Eye (tissue), 1 donor: ENCODE measurements at places on chromosomes 3 and 15.

DNA sequence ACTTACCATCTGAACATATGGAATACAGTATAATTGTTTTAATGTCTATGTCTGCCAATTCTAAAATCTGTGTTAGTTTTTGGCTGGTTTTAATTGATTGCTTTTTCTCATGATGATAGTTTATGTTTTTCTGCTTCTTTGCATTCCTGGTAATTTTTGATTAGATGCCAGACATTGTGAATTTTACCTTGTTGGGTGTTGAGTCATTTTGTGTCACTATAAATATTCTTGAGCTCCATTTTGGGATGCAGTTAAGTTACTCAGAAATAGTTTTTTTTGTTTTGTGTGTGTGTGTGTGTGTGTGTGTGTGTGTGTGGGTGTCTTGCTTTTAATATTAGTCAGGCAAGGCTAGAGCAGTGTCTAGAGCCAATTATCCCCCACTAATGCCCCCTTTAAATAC is 818.8 kb upstream of the NR2F2 start:
- no peak for DNase-seq

GRCh38 chr3:46061887-46062286 is 34.6 kb upstream of the XCR1 start:
- DNase-seq = no peak

GRCh38 chr3:38560996-38561717 is 65.0 kb downstream of the EXOG start:
- DNase-seq = no peak

- no peak for DNase-seq
These were observed 617.5 kb downstream of the ZPLD1 start for GRCh38 chr3:103052236-103052830.

- no peak for DNase-seq
These were observed 42.9 kb upstream of the LPP start for GRCh38 chr3:188111002-188111584.

DNA sequence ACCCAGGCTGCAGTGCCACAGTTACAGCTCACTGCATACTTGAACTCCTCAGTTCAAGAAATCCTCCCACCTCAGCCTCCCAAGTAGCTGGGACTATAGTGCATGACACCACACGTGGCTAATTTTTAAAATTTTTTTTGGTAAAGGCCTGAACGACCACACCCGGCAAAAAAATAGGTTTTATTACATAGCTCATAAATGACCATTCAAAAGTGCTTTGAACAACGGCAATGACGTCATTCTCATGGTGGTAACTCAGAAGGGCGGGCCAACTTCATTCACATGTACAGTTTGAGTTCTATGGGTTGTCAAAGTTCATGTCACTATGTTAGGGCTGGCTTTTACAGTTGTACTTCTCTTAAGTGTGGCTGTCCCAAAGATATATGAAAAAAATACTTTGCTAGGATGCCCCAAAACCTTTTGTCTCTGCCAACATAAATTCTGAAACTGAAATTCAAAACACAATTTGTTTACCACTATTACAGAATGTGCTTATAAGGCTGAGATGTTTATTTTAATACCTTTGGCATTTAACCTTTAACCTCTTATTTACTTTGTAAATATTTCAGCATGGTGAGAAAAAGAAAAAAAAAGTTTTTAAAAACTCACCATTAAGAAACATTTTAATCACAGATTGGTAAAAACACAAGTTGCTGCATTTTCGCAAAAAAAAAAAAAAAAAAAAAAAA is 6.2 kb downstream of the MYO1E start:
- DNase-seq = no peak

DNA sequence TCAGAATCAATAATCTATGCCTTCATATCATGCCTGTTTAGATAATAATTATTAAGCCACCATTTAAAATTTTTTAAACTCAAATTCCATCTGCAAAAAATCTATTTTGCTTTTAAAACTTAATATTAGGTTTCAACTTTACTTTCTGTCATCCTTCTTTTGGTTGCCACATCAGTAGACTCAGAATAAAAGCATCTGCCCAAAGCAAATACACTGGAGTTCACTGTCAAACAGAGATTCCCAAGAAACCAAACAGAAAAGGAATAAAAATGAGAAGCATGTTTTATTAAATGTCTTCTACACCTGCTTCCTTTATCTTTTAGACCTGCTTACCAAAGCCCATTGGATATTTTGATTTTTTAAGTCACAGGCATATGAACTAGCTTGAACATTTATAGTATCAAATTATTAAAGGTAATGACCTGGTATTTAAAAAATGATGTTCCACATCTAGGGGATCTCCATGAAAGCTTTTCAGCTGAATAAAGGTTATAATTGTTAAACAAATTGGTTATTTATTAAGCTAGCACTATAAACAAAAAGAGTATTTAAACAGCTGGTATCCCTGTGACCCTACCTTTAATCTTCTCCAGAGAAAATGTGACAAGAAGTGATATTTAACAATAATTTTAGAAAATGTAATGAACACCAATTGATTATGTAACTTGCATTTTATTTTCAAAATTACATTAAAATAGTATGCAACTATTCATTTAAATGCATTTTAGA is 62.5 kb downstream of the ALCAM start:
- no peak for DNase-seq

- DNase-seq = peak; percentile 53
These were observed 461.4 kb downstream of the NSUN3 start for GRCh38 chr3:94524102-94524919.

DNA sequence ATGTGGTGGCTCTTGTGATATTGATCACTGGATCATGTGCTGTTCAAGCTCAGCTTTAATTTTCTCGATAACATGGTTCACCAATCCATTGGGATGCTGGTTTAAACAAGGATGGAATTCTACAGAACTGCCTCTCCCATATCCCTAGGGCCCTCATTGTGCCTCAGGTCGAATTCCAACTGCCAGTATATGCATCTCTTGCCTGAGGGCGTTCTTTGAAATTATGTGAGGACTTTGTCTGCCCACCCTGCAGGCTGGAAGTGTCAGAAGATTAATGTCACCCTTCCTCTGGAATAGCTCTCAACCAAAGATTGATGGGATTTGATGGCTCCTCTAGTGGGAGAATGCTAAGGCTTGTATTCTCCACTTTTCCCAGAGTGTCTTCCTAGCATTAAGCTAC is 175.6 kb upstream of the GALNT15 start:
- DNase-seq = peak; percentile 52

DNA sequence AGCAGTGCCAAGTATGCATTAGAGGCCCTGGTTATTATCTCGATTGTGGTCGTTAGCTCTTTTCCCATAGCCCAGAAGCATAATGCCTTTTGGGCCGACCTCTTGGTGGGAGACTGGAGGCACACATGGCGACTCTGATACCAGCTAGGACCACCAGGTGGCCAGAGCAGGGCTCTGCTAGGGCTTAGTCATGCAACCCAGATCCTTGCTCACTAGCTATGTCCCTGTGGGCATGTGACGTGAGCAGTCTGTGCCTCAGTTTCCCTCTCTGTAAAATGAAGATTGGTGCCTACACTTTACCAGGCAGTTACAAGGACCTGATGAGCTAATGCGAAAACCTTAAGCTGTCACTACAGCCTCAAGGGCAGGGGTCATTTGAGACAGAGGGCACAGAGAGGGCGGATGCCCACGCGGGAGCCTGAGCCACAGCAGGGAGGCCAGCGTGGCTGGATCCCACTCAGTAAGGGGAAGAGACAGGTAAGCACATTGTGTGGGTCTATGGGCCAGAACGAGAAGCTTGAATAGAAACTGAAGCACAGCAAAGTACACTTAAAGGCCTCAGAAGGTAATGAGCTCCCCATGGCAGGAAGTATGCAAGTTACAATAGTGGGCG is 8.8 kb downstream of the KLF15 start:
- no peak for DNase-seq

GRCh38 chr15:52317688-52318087 is 22.1 kb upstream of the MYO5C start:
- DNase-seq = no peak

GRCh38 chr15:57859130-57859685 is 152.7 kb downstream of the POLR2M start:
- DNase-seq = no peak
